Transverse colon (tissue), 4 donors: ENCODE measurements at places on chromosomes 6 and 20. TPM values are rescaled to one million over a fixed set of nuclear protein-coding genes. Genes with fewer than 3 reads are reported as not detected.

HLA-DRB5 gene
- total RNA-seq, result 5.2 TPM

BPIFA1 gene
- not detected for total RNA-seq

CCN6 gene
- not detected for total RNA-seq

RGS17 gene
- total RNA-seq, result 0.79 TPM

ARMH2 gene
- total RNA-seq, result not detected

PTCHD4 gene
- total RNA-seq, result 0.27 TPM

GJA10 gene
- not detected for total RNA-seq
